NCI-H1417 treated with DMSO at 0.1 percent for 48 hours (cell line): ENCODE measurements at places on chromosomes 3 and 15.

DNA sequence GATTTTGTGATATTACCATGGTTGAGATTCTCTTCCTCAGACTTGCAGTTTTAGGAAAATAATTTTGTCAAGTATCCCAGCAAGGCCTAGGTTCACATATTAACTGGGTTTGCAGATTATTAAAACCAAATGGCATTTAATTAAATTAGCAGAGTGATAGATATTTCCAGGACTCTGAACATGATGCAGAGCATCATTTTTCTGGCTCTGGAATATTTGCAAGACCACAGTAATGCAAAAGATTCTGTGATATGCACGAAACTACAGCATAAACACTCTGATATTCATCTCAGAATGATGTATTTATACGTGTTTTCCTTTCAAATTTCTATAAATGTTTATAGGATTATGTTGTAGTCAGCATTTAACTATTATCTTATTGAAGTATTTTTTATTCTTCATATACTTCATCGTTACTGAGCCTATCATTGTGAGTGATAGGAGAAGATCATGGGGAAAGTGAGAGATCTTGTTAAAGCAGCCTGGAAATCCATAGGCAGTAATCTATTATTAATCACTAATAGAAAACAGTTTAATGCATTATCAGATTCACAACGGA, 1245.6 kb downstream of the OTOL1 start:
- no peak for DNase-seq

GRCh38 chr3:23994244-23994569, 49.1 kb downstream of the NR1D2 start:
- DNase-seq, result no peak

GRCh38 chr3:52570076-52570475, 33.7 kb downstream of the UQCC5 start:
- DNase-seq, result no peak

DNA sequence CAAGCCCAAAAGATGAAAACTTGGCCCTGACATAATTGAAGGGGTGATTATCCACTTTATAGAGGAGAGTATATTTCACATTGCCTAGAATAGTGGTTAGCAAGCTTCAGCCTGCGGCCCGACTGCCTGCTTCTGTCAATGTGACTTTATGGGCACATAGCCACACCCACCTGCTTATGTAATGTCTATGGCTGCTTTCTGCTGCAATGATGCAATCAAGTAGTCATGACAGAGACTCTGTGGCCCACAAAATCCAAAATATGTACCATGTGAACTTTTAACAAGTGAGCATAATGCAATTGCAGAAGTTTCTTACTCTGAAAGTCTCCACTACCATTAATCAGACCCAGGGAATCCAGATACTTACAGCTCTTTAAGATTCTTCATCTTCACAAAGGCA, 103.1 kb downstream of the LRIG1 start:
- DNase-seq, result no peak

DNA sequence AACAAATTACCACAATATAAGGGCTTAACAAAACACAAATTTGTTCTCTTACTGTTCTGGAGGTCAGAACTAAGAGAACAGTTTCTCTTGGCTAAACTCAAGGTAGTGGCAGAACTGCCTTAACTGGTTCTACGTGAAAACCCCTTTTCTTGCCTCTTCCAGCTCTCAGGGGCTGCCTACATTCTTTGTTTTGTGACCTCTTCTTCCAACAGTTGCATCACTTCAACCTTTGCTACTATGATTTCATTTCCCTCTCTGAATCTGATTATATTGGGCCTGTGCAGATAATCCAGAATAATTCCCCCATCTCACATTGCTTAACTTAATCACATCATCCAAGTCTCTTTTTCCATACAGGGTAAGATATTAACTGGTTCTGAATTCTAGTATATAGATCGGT, 624.6 kb downstream of the ZPLD1 start:
- DNase-seq, result no peak

GRCh38 chr3:140358686-140359085, 319.2 kb upstream of the TRIM42 start:
- DNase-seq, result no peak

DNA sequence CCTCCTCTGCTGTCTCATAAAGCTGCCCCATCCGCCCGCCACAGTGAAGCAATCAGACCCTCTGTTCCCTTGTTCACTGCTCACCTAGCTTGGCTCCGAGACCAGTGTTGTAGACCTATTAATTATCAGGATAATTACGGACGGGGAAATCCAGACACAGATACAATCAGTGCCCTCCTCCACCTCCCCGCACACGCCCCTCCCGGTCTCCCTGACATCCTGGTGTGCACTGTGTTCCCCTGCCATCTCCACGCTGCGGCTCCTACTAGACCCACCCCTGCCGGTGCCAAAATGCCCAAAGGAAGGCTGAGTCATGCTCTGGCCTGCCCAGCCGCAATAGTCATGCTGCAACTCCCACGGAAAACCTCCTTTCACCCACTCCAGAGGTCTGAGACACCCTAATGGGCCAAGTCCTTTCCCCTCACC, 277.3 kb upstream of the TLE3 start:
- DNase-seq, result peak; percentile 77

- no peak for DNase-seq
Observed at GRCh38 chr3:48470286-48470685, 23.7 kb downstream of the ATRIP start.

DNA sequence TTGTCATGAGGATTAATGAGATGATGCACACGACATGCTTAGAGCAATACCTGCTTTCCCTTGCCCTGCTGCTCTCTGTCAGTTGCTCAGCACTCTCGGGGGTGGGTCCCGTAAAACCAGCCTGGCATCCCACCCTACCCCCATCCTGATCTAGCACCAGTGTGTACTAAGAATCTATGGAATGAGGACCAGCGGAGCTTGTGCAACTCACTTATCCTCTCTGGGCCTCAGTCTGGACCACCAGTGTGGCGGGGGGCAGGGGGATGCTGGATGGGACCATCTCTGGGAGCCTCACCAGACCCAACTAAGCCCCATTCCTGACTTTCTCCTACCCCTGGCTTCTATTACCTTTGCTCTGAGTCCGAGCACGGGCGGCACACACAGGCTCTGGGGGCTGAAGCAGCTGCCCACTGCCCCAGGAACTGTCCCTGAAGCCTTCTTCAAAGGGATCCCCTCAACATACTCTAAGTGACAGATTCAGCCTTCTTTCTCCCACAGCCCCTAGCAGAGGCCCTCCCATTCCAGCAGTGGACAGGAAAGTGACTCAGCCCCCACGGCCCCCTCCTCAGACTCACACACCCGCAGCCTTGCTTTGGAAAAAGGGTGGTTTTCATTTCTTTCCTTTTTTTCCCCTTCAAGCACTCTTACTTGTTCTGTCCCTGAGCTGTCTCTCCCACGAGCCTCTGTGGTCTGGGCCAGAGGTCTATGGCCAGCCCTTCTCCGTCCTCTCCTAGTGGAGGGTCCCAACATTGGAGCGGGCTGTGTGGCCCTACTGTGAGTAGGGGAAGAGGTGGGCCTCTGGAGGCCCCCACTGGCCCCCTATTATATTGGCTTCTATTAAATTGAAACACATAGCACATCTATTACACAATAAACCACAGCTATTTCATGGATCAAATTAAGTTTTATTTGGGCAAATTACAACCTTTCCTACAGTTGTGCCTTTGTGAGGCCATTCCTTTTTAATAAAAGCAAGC, 100.3 kb downstream of the SMAD6 start:
- no peak for DNase-seq

DNA sequence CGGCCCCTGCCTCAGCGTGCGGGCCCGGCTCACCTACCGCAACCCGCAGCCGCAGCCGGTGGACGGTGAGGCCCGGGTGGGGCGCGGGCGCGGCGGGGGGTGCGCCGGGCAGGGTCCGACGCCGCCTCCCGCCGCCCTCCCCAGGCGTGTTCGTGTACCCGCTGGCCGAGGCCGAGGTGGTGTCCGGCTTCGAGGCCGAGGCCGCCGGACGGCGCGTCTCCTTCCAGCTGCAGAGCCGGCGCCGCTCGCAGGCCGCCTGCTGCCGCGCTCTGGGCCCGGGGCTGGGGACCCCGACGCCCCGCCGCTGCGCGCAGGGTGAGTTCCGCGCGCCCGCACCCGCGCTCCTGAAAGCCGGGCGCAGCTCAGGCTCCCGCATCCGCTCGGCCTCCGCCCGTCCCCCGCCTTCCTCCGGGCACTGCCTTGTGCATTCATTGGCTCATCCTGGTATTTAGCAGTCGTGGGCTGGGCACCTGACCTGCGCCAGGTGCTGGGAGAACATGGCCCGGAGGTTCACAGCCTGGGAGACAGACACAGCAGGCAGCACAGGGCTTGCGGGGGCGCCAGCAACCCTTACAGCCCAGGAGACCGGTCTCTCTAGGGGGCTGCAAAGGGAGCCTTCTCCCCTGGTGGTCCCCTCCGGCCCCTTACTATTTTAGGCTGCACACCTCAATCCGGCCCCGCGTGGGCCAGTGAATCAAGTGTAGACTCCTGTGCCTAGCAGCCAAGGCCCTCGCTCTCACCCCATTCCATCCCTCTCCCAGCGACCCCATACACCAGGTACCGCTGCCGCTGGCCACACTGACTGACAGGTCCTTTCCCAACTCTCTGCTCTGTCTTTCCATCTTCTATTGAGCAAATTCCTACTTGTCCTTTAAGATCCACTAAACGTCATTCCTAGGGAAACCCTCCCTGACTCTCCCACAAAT, 1.5 kb downstream of the VWA5B2 start:
- DNase-seq, result peak; percentile 35

DNA sequence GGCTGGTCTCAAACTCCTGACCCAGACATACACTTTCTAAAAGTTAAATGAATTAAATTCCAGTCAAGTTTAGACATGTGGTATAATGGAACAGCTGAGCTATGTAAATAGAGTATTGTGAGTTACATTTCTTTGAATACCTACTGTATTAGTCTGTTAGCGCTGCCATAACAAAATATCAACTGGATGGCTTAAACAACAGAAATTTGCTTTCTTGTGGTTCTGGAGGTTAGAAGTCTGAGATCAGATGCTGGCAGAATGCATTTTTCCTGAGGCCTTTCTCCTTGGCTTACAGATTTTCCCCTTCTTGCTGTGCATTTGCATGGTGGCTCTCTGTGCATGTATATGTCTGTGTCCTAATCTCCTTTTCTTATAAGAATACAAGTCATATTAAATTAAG, 101.5 kb upstream of the TGFBR2 start:
- no peak for DNase-seq

- DNase-seq, result peak; percentile 59
Observed at GRCh38 chr15:29677871-29678461, 144.3 kb downstream of the TJP1 start.

- no peak for DNase-seq
Observed at GRCh38 chr15:75022783-75023180, 608 bp upstream of the PPCDC start.
